Islet precursor cell (in vitro differentiated cells): ENCODE measurements at places on chromosomes 1 and 21.

DNA sequence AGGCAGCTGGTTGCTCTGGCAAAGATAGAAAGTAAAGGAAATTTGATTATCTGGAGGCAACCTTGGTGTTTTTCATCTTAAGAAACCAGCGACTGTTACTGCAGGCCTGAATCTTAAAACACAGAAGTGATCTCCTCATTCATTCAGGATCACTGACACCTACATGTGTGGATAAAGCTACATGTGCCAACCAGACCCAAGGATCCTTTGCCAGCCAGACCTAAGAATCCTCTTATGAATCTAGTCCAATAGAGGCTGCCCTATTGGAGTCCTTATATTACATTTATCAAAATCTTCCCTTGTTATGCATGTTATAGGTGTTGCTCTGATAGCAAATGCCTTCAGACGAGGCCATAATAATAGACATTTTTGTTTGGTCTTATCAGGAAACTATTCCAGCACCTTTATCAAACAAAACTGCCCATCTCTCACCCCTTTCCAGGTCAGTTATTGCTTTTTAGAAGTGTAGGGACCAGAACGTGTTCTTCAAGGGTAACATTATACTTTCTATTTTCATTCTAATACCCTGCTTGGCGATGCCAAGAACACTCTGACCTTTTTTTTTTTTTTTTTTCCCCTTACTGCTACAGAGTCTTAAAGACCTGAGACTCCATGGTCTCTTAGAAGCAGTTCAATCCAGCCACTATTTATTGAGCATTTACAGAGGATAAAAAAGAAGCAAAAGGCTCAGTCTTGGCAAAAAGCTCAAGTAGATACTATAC lies 175.5 kb upstream of the PTBP2 start:
- no peak for DNase-seq

DNA sequence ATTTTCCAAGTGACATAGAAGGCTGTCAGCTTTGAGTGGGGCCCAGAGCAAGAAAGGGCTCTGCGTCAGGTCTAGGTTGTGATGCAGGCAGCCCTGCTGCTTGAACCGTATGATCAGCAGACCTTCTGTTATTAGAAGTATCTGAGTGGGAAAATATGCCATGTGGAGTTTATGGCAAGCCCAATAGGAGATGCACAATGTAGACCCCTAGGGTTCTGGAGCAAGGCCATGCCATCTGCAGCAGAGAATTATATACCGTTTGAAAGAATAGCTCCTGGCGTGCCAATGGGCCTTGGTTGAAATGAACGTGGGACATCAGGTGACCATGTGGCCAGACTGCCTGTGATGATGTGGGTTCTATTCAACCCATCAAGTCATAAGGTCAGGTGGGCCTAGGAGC lies 44.1 kb upstream of the ZBTB18 start:
- DNase-seq = peak; percentile 14

DNA sequence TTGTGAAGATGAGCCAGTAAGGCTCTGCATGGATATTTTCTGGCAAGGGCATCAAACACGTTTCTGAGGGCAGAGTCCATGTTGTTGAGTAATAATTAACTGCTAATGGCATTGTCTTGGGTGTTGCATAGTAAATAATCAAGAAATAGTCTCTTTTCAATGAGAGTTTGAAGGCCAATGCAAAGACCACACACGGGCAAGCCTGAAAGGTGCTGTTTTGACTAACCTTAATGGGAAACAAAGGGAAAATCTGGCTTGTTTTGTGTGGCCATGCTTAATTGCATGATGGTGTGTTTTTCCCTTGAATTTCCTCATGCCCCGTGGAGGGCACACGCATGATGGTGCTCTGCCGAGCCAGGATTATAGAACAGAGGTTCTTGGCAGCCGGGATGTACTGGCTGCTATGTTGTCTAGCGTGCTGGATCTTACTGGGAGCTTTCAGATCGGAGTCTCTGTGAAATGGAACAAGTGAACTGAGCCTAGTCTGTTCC lies 127.6 kb downstream of the NOS1AP start:
- no peak for DNase-seq

- peak; percentile 91 for DNase-seq
Observed at GRCh38 chr1:90850898-90851710, 134.0 kb upstream of the BARHL2 start.

GRCh38 chr1:27581823-27582243 lies 22.1 kb downstream of the AHDC1 start:
- no peak for DNase-seq

GRCh38 chr1:178518894-178519293 lies 6.0 kb downstream of the TEX35 start:
- DNase-seq = no peak

DNA sequence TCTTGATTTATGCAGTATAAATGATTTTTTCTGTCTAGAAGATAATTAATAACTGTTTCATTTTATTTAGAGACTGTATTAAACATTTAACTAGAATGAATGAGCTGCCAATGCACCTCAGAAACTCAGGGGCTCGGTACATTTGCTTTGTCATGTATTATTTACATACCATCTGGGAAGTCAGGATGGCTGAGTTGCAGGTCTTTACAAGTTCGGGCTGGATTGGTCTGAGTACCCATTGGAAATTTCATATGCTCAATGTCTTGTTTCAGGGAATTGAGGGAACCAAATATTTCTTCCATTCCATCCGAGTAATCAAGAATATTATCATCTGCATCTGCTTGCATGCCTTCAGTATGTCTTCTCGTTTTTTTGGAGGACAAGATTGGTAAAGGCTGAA lies 221.7 kb downstream of the COL11A1 start:
- no peak for DNase-seq

DNA sequence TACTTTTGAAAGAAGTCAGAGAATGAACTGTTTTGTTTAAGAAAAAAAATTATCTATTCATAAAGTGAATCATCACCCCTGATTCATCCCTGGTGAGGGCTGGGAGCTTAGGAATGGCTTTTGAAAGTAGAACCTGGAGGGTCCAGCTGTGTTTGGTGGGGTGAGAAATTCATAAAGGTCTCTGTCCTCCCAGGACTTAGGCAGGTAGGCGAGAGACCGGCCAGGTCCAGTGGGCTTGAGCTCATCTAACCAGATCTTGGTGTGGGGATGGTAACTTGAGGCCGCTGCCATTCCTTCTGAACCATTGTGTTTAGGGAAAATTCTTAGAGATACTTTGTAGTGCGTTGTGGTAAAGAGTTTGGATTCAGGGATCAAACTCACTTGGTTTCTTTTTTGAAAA lies 156.8 kb upstream of the TNR start:
- DNase-seq = peak; percentile 25

- DNase-seq = no peak
Observed at GRCh38 chr1:233057836-233058235, 107.4 kb downstream of the NTPCR start.

DNA sequence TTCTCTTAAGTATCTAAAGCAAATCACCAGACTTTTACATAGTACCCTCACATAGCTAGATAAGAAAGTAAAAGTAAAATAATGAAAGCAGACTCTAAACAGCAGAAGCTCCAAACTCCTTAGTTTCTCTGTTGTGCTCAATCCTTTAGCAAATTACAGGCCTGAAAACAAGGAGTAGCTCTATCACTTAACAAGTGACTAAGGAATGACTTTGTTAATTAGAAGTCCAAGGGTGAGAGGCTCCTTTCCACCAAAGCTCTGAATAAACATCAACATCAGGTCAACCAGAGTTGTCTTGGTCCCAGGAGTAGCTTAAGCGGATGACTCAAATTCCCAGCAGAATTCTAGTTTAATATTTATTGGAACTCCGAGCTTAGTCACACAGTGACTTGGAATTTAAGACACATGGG lies 5.9 kb downstream of the NRIP1 start:
- no peak for DNase-seq

DNA sequence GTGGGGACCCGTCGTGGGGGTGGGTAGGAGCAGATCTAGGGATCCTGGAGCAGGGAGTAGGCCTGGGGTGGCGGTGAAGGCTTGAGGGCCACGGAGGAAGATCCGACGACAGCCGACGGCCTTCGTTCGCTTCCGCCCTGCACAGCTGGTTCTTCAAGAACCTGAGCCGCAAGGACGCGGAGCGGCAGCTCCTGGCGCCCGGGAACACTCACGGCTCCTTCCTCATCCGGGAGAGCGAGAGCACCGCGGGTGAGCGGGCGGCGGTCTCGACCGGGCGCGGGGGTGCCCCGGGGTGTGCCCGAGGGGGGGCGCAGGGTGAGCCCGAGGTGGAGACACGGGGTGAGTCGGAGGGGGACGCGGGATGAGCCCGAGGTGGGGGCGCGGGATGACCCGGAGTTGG lies 16.5 kb upstream of the HDAC1 start:
- no peak for DNase-seq

- peak; percentile 86 for DNase-seq
Observed at GRCh38 chr1:154479764-154480421, 22.1 kb upstream of the TDRD10 start.

GRCh38 chr1:44523593-44524591 lies 118.8 kb downstream of the RNF220 start:
- peak; percentile 78 for DNase-seq

- no peak for DNase-seq
Observed at GRCh38 chr1:61054601-61054993, 27.8 kb upstream of the NFIA start.

DNA sequence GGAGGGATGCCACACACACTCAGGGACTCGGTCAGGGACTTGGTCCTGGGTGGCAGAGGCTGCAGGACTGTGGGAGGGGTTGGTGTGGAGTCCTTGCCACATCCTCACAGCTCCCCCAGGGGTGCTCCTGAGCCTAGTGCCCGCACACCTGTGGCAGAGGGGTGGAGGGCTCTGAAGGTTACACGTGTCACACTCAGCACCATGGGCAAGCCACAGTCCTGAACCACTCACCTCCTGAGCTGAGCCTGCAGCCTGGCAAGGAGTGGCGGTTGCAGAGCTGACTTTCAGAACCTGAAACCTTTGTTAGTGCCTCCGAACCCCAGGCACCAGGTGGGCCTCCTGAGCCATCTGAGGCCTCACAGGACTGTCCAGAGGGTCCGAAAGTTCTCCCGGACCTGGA lies 249.2 kb upstream of the C1orf174 start:
- no peak for DNase-seq

DNA sequence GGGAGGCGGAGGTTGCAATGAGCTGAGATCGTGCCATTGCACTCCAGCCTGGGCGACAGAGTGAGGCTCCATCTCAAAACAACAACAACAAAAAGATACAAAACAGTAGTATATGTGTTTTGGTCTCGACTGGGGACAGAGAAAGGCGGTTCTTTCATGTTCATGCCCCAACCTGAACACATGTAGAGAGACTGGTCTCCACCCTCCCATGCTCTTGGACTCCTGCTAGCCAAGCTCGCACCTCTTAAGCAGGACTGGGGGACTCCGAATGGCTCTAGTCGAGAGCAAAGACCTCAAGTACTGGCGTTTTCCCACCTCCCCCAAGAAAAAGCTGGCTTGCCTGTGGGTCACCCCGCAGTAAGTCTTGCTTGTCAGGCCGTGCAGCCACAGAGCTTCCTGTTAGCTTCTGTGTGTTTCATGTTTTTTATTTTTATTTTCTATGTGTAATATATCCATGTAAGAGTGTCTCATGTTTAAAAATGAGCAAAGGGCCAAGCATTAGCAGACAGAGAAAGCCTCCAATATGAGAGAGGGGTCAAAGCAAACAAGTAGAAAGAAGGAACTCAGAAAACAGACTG lies 91.6 kb downstream of the SCCPDH start:
- no peak for DNase-seq

GRCh38 chr1:196544617-196545016 lies 63.6 kb downstream of the KCNT2 start:
- DNase-seq = no peak

- no peak for DNase-seq
Observed at GRCh38 chr1:212182579-212182978, 102.6 kb upstream of the PPP2R5A start.

- no peak for DNase-seq
Observed at GRCh38 chr1:210123924-210124589, 108.5 kb upstream of the SERTAD4 start.

DNA sequence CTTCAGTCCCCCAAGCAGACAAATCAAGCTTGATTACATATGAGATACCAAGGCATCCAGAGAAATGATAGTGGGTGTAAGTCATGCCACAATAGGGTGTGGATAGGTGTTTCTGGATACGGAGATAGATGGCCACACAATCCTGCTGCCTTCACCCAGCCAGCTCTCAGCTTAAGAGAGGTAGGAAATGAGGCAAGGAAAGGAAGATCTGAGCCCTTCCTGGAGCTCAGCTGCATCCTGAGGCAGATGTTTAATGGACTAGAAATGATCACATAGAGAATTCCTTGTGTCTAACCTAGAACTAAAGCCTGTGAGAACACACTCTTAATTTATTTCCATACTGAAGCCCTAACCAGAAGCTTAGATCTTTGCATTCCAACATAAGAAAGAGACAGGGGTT lies 210.3 kb downstream of the ST6GALNAC3 start:
- DNase-seq = no peak
